ENCODE measurements at places on chromosomes 1 and 21. TPM values are rescaled to one million over a fixed set of nuclear protein-coding genes. Genes with fewer than 3 reads are reported as not detected.

DNA sequence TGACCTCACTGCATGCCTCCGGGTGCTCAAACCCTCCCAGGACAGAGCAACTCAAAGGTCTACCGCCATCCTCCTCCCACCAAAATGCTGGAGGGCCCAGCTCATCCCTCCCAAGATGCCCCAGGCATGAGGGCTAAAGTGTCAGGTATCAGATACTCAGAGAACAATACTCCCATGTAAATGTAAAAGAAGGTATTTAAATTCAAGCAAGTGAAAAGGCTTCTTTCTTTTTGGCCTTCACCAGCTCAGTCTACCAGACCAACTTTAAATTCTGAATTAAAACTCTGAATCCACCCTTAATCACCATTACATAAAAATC lies 3.0 kb downstream of the PARP1 start:
- peaks cover 19% of the 10 kb centered on the region for H3K36me3 ChIP-seq
- peaks cover 41% of the 10 kb centered on the region for H3K4me1 ChIP-seq
- no peak overlapping the region for H3K27ac ChIP-seq
- peaks cover 3% of the 10 kb centered on the region for H3K27me3 ChIP-seq

GRCh38 chr1:108043707-108044106 lies 78.7 kb upstream of the VAV3 start:
- H3K36me3 ChIP-seq, result no peaks in the 10 kb centered on the region
- H3K27ac ChIP-seq, result no peak overlapping the region
- DNase-seq, result no peak
- no peaks in the 10 kb centered on the region for H3K4me1 ChIP-seq
- no peak overlapping the region for H3K4me3 ChIP-seq

- no peak overlapping the region for H3K27ac ChIP-seq
- no peaks in the 10 kb centered on the region for H3K27me3 ChIP-seq
- no peaks in the 10 kb centered on the region for H3K36me3 ChIP-seq
- no peak overlapping the region for H3K4me3 ChIP-seq
- peaks cover 13% of the 10 kb centered on the region for H3K4me1 ChIP-seq
Observed at GRCh38 chr1:94851571-94851970, 31.4 kb downstream of the SLC44A3 start.

Gene RHEX
- not detected for total RNA-seq

Gene POMGNT1
- 118 TPM for total RNA-seq

Gene SLC5A9
- not detected for total RNA-seq

DNA sequence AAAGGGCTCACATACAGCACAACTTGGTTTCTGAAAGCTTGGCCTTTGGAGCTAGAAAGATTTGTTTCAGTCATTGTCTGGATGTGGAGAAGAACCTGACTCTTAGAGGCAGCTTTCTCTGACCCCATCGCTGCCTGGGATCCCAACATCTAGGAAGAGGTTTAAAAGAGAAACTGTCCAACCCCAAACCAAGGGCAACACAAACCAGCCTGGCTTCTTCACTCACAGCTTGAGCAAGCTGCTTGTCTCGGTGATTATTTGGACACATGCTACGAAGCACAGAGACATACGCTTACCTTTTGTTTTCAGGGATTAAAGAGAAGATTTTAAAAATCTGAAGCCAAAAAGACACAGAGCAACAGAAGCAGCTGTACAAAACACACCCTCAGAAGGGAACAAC lies 109.8 kb downstream of the ETS2 start:
- peaks cover 7% of the 10 kb centered on the region for H3K27me3 ChIP-seq
- peaks cover 19% of the 10 kb centered on the region for H3K4me1 ChIP-seq
- no peaks in the 10 kb centered on the region for H3K36me3 ChIP-seq
- DNase-seq, result no peak
- no peak overlapping the region for H3K27ac ChIP-seq

GRCh38 chr1:229121845-229122436 lies 149.0 kb upstream of the RAB4A start:
- H3K27ac ChIP-seq, result no peak overlapping the region
- peaks cover 11% of the 10 kb centered on the region for H3K27me3 ChIP-seq
- no peak for DNase-seq
- H3K36me3 ChIP-seq, result peaks cover 4% of the 10 kb centered on the region
- no peaks in the 10 kb centered on the region for H3K4me1 ChIP-seq

DNA sequence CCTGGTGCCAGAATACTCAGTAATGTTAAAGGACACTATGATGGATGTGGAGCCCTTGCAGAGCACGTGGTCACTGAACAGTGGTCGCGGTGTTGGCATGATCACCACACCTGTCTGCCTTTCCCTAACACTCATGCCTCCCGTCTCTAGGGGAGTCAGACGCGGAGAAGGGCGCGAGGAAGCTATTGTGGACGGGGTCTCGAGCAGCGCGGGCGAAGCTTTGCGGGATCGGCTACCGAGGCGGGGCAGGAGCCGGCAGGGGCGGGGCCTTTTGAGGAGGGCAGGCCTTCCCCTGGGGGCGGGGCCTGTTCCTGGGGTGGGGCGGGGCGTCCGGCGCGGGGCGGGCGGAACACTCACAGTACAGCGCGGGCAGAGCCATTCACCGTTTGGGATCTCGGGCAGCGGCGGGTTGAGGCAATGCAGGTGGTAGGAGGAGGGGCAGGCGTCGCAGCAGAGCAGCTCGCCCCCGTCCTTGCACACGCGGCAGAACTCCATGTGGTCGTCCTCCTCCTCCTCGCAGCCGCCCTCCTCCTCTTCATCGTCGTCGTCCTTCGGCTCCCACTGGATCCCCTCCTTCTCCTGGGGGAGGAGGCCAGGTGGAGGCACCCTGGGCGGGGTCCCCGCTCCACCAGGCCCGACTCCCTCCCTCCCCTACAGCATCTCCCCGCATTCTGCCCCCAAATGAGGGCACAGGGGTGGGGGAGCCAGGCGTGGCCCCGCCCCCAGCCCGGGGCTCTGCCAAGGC lies 31.5 kb downstream of the CHD5 start:
- DNase-seq, result no peak
- H3K27ac ChIP-seq, result no peak overlapping the region
- peaks cover 33% of the 10 kb centered on the region for H3K27me3 ChIP-seq
- no peak overlapping the region for H3K4me3 ChIP-seq
- no peaks in the 10 kb centered on the region for H3K4me1 ChIP-seq
- no peaks in the 10 kb centered on the region for H3K36me3 ChIP-seq

Gene CD160
- total RNA-seq, result not detected

Gene MAEL
- not detected for total RNA-seq
